Ovary (tissue), 10 donors: ENCODE measurements at places on chromosomes 2 and 18.

- DNase-seq: no peak
Measured at GRCh38 chr18:67893916-67894315, 377.4 kb upstream of the DSEL start.

DNA sequence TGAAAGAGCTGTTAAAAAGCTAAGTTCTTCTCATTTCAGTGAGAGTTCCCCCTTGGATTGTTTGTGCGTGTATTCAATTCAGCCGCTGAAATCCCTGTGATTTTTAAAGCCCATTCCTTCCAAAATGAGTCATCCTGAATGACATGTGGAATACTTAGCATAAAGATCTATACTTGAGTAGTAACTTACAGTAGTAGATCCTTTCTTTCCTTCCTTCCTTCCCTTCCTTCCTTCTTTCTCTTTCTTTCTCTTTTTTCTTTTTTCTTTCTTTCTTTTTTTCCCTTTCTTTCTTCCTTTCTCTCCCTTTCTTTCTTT is 18.2 kb upstream of the SOX11 start:
- no peak for DNase-seq

DNA sequence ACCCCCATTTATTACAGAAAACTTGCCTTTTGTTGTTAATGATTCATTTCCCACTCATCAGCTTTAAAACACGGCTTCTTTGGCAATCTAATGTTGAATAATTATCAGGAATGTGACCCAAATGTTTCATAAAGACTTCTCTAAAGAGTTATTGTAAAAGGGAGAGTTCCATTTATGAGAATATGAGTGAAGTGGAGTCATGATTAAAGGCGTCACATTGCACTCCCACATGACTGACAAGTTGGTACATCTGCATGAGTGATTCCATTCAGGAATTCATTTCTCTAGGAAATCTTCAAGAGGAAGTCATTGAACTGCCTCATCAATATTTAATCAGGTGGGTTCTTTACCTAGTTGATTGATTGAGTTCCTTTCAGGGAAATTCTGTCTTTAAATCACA is 184.8 kb downstream of the LNPK start:
- DNase-seq: no peak

- no peak for DNase-seq
Measured at GRCh38 chr2:28544405-28544921, 48.6 kb downstream of the PLB1 start.

GRCh38 chr2:33605056-33605455 is 6.0 kb upstream of the FAM98A start:
- no peak for DNase-seq

GRCh38 chr2:238004077-238004830 is 37.4 kb downstream of the UBE2F start:
- no peak for DNase-seq

DNA sequence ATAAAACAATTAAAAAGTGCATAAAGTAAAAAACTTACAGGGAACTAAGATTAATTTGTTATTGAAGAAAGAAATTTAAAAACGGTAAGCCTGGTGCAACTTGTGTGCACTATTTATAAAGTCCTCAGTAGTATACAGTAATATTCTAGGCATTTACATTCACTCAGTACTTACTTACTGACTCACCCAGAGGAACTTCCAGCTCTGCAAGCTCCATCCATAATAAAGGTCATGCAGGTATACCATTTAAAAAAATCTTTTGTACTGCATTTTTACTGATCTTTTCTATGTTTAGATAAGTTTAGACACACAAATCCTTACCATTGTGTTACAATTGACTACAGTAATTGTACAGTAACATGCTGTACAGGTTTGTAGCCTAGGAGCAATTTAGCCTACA is 51.5 kb upstream of the NXPH2 start:
- no peak for DNase-seq

DNA sequence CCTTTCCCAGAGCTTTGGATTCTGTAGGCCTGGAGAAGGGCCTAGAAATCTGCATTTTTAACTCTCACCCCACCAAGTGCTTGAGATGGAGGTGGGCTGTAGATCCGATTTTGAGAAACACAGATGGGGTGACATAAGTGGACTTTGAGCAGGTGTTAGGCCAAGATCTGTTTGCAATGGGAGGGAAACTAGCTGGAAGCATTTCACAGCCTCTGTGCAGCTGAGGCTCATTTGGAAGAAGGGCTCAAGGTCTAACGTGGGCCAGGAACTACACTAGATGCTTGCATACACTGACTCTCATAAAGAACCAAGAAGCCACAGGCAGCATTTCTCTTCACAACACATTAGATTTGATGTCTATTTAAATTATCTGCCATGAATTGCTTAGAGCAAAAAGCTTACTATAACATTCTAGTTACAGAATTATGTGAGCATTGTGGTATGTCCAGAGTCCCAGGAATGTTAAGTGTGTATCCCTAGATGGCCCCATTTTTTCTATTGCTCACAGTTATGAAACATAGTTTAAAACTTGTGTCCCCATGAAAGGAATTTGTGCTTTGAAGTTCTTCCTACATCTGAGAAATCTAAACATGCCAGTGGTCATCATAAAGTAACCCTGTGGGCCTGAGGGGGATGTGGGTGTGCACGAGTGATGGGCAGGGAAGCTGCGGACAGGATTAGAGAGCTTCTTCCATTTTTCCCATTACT is 77.2 kb downstream of the CD28 start:
- no peak for DNase-seq

GRCh38 chr2:37274359-37274965 is 43.0 kb downstream of the NDUFAF7 start:
- no peak for DNase-seq

- no peak for DNase-seq
Measured at GRCh38 chr2:227848586-227848985, 22.8 kb upstream of the DAW1 start.

DNA sequence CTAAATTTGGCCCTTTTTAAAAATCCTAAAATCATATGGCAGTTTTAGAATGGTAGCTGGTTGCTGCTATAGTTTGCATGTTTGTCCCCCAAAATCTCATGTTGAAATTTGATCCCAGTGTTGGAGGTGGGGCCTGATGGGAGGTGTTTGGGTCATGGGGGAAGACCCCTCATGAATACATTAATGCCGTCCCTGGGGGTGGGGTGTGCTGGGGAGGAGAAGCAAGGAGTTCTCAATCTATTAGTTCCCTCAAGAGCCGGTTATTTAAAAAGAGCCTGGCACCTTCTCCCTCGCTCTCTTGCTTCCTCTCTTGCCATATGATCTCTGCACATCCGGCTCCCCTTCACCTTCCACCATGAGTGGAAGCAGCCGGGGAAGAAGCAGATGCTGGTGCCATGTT is 20.8 kb downstream of the GPATCH11 start:
- no peak for DNase-seq

DNA sequence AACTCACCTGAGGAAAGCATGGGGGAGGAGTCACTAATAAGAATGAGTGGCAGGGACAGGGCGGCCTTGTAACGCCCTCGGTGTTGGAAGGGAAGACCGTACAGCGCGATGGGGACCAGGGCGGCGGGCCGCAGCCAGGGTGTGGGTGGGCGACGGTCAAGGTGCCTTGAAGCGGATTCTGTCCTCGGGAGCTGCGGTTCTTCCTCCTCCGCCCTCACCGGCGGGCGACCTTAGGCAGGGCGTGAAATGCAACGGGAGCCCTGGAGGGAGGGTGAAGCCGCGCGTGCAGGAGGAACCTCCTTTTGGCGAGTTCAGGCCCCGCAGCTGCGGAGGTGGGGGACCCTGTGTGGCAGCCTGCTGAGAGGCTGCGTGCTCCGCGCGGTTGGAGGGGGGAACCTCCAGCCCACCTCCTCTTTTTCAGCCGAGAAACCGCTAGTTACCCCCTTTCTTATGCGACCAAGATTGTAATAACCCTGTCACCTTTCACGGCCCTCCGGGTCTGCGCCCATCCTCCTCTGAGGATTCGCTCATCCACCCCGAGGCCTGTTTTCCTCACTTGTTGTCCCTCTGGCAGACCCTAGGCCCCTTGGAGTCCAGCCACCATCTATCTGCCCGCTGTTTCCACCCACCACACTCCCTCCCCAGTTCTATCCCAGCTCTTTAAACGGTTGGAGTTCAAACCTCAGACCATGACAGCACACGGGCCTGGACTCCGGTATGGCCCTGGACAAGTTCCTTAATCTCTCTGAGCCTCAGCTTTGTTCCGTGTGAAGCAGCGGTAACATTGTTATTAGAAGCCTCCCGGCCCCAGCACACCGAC is 823 bp upstream of the RNU2-63P start:
- DNase-seq: no peak

GRCh38 chr2:37689751-37690150 is 18.3 kb upstream of the CDC42EP3 start:
- no peak for DNase-seq

DNA sequence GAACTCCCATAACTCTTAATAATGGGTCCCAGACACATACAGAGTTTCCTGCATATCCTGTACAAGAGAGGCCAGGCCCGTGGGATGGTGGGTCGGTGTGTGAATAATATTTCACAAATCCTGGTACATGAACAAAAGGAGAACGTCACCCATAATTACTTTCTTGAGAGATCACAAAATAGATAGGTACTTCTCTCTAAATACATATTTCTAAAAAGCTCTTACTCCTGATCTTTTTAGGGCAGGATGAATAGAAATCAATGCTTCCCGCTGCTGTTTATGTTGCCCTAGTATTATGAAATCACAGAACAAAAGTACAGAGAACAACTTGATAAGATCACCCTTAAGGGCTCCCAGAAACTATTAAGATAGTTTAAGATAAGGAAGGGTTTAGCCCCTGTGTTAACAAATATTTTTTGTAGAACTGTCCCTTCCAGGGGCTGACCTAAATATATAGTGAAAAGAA is 5.4 kb downstream of the IRS1 start:
- no peak for DNase-seq

DNA sequence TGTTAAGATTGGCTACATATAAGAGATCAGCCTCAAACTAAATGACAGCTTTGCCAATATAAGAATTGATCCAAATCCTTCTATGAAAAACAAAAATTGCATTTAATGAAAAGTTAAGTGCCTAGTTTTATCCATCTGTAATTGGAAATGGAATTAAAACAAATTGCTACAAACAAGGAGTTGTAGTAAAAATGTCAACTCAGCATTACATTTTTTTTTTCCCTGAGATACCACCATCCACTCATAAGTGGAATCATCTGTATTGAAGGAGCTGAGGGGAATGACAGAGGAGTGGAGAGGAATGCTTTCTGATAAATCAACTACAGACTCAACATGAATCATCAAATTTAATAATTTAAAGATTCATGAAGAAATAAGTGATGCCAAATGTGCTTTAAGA is 601.8 kb downstream of the TMEM182 start:
- DNase-seq: no peak

DNA sequence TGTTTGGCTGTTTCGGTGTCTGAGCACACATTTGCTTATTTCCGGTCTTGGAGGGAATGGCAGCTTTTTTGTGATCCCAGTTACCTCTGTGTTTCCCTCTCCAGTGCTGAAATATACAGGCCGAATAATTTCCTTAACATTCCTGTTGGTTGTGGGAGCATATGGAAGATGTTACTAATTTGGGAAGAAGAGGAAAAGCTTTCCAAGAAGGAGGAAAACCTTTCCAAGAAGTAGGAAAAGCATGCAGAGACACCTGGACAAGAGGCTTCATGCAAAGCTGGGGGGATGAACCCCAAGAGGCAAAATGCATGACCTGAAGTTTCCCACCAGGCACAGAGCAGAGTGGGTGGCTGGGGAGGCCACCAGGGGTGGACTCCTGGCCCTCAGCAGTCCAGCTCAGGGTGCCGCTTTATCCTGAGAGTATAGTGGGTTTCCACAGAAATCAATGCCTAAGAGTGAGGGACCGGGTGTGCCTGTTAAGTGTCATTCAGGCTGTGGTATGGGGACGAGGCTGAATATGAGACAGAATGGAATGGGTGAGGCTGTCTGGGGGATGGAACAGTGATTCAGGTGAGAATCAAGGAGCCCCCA is 25.5 kb upstream of the GNAL start:
- no peak for DNase-seq

GRCh38 chr2:111990856-111991255 is 64.2 kb upstream of the TMEM87B start:
- DNase-seq: no peak

GRCh38 chr2:217610401-217610814 is 392.4 kb downstream of the TNS1 start:
- no peak for DNase-seq

DNA sequence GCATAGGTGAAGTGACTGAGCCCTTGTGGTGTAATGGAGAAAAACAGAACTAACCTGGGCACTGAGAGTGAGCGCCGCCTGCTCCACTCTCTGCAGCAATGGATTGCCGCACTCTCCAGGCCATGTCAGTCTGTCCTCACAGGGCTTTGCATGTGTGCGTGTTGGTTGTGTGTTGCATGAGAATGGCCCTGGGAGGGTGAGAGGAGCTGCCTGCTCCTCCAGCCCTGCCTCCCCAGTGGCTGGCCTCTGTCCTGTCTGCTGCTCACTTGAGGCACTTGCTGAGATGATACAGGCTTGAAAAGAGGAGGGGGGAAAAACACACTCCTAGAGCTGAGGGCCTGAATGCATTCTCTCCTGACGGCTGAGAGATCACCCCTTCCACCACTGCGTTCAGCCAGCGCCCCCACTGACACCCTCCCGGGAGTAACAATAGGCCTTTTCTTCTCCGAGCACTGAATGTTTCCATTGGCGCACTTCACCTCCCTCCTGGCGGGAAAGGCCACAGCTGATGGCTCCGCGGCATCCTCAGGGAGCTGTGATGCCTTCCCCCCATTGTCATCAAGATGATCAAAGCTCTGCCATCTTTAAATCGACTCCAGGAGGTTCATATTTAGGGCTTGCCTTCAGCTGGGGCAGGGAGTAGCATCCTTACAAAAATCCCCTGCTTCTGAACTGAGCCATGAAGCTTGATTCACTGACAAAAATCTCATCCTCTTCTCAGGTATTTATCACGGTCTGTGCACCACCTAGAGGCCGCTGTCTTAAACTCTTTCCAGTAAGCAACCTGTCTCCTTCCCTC is 49.9 kb upstream of the DAPL1 start:
- DNase-seq: peak; percentile 67

DNA sequence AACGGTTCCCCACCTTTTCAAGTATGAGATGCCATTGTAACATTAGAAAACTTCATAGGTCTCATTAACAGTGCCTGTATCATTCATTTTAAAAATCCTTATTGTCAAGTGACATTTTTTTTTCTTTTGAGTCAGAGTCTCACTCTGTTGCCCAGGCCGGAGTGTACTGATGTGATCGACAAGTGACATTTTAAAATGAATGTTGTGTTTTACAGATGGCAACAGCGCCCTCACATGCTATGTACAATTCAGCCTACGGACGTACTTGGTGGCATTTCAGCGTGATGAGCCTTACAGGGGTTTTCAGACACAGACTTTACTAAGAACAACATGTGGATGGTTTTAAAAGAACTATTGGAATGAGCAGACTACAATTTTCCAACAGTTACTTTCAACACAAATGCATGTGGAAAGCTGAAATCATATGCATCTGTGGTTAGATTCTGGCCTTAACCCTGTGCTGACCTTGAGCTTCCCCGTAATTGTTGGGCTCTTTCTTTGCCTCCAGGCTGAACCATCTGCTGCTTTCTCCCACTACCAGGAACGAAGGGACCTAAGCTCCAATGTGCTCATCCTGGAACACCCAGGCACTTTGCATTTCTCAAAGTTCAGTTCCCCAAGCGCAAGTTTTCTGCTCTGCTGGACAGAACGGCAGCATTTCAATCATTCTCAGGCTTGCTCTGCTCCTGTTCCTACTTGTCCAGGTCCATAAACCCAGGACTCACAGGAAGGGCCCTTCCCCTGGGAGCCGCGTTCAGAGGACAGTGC is 119.9 kb upstream of the NDUFV2 start:
- no peak for DNase-seq

GRCh38 chr2:71592181-71592711 is 138.9 kb downstream of the DYSF start:
- no peak for DNase-seq
